Effector CD8-positive, alpha-beta T cell (primary cell): ENCODE measurements at places on chromosomes 11 and 22.

DNA sequence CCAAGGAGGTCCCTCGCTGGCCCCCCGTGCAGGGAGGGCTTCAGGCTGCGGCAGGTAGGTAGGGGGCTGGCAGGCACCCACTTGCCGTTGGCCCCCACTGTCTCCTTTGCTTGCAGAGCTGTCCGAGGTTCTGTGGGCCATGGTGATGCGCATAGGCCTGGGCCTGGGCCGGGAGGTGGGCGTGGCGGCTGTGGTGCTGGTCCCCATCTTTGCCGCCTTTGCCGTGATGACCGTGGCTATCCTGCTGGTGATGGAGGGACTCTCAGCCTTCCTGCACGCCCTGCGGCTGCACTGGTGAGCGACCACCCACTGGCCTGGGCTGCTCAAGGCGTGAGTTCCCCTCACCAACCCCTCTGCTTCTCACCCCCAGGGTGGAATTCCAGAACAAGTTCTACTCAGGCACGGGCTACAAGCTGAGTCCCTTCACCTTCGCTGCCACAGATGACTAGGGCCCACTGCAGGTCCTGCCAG, 11.6 kb downstream of the TCIRG1 start:
- DNase-seq, result no peak

DNA sequence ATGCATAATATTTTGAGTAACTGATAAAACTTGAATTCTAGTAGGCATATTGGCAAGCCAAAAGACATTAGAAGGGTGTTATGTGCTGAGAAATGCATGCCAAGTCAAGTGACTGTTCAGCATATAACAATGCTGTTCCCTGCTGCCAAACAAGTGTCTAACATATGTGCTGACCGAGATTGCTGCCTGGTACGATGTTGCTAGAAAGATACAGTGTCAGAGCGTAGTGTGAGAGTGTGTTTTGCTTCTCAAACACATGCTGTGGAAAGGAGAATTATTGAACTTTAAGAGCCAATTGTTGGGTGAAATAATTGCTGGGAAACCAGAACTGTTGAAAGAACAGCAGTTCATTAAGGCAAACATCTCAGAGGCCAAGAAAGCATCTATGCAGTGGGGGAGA, 71.3 kb upstream of the GRIA4 start:
- no peak for DNase-seq

DNA sequence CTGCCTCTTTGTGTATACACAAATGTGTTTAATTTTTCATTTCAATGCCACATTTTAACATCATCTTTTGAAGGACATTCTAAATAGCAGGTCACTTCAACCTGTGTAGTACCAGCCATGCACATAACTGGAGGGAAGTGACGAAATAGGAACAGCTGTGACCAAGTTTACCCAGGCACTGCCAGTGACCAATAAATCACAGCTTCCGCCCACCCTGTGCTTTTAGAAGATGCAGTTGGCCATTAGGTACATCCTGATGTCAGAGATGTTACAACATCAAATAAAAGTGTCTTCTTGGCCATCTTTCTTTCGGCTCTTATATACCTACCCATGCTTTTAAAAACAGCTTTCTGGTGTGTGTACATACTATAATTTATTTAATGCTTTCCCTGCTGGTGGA, 7.8 kb downstream of the LDLRAD3 start:
- DNase-seq, result no peak

DNA sequence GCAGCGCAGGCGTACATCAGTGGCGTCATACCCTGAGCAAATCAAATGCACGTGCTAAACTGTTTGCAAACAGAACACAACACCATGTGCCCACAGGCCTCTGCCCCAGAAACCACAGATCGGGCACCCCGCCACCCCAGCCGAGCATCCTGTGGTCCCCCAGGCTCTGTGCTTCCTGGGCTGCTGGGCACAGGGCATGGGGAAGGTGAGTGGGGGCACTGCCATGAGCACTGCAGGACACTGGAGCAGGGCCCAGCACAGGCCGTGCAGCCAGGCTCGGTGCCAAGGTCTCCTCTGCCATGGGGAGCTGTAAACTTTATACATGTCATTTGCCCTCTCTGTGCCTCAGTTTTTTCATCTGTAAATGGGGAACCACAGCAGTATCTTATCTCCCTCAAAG, 62.5 kb downstream of the NAT10 start:
- DNase-seq, result no peak
